ENCODE measurements at places on chromosomes 4 and X.

GRCh38 chrX:74171465-74171864 lies 132.5 kb upstream of the ZCCHC13 start:
- no peak for DNase-seq

GRCh38 chr4:1794809-1795298 lies 1.8 kb downstream of the FGFR3 start:
- DNase-seq: no peak

DNA sequence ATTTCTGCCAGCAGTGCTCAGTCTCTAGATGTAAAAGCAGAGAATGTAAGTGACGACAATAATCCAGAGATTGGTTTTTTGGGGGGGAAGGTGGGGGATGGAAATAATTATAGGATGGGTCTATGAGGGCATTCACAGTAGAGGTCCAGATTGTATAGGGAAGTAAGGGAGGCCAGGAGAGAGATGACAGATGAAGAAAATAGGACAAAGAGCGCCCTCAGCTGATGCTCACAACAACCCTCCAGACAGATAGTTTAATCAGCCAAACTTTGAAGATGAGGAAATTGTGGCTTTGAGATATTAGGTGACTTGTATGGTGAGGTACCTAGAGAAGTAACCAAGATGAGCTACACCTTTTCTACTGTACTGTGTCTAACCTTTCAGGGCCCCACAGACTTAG lies 137.9 kb downstream of the MAGEB17 start:
- DNase-seq: no peak

GRCh38 chrX:136598631-136599030 lies 49.3 kb upstream of the CD40LG start:
- DNase-seq: no peak

GRCh38 chrX:101925733-101926132 lies 6.1 kb downstream of the ZMAT1 start:
- no peak for DNase-seq

GRCh38 chr4:8215001-8215427 lies 15.9 kb downstream of the SH3TC1 start:
- no peak for DNase-seq

GRCh38 chr4:56245547-56246232 lies 141.6 kb downstream of the AASDH start:
- no peak for DNase-seq

DNA sequence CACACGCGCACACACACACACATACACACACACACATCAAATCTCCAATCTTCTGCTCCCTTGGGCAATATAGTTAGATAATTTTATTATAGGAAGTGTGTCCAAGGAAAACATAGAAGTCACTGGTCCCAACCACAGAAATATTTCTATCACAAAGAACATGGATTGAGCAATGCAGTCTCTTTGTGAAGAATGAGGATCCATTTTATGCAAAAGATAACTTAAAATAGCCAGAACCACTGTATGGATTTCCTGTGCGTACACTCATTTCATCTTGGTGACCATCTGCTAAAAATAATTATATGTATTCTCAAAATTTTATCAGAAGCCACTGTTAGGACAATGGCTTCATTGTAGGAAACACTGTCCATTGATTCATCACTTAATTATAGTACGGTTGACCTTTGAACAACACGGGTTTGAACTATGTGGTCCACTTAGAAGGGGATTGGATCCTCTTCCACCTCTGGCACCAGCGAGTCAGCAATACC lies 169.6 kb upstream of the MXRA5 start:
- DNase-seq: no peak

DNA sequence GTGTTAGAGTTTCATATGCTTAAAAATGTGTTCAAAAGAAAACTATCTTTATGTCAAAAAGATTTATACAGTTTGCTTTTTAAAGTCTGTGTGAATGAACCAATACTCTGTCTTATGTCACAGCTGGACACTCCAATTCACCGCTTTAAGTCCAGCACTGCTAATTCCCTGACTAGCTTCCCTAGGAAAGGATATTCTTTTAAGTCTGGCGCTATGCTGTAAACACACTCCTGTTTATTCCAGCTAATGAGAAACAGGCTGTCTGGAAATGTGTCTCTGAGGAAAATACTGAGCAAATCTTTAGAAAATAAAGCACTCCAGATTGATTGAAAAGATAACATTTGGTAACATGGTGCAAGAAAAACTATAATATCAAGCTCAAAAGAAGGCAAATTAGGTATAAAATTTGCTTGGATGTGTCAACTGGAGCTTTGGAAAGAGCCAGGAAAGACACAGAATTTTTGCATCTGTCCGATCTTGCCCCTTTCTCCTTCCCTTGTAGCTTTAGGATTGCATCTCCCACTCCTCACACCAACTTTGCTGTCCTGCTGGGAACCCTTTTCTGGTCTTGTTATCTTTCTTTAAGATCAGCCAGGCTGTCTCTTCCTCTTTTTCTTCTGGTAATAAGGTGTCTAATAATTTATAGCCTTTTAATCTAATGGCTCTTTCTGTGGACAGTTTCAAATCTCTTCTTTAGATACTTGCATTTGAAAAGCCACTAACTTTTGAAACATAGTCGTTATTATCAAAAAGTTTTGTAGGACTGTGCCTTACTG lies 40.9 kb upstream of the VEGFC start:
- no peak for DNase-seq

- no peak for DNase-seq
Observed at GRCh38 chrX:19372547-19373331, 29.0 kb downstream of the PDHA1 start.

DNA sequence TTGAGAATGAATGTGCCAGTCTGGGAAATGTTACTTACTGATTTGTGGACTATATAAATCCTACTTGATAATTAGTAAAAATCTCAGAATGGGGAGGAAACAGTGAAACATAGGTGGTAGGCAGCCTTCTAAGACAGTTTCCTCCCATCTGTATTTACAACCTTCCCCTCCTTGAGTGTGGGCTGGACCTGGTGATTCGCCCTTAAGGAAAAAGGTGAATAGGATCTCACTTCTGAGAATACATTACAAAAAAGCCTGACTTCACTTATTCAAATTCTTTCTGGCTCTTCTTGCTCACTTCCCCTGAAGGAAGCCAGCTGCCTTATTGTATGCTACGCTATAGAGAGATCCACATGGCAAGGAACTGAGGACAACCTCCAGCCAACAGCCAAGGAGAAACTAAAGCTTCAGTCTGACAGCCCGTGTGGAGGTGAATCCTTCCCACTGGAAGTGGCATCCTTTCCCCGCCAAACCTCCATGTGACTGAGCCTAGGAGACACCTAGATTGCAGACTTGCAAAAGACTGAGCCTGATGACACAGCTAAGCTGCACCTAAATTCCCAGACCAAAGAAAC lies 585.0 kb downstream of the STPG2 start:
- DNase-seq: no peak

- DNase-seq: no peak
Observed at GRCh38 chr4:185018834-185019455, 655 bp downstream of the HELT start.

- DNase-seq: no peak
Observed at GRCh38 chr4:184653650-184654049, 4.1 kb downstream of the PRIMPOL start.

DNA sequence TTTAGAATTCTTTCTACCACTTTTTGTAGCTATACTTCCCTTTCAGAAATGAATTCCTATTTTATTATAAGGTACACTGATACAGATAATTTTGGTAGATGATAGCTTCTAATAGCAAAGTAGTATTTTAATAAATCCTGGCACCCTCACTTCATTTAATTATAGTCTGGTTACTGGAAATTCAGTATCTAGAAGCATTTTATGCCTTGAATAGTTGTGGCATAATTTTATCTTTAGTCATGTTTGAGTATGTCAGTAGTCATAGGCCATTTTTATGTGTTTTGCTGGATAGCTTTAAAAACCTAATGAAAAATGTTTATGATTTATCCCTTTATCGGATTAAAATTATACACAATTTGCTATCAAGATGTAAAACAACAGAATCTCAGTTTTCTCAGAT lies 92.3 kb downstream of the DIAPH2 start:
- no peak for DNase-seq

DNA sequence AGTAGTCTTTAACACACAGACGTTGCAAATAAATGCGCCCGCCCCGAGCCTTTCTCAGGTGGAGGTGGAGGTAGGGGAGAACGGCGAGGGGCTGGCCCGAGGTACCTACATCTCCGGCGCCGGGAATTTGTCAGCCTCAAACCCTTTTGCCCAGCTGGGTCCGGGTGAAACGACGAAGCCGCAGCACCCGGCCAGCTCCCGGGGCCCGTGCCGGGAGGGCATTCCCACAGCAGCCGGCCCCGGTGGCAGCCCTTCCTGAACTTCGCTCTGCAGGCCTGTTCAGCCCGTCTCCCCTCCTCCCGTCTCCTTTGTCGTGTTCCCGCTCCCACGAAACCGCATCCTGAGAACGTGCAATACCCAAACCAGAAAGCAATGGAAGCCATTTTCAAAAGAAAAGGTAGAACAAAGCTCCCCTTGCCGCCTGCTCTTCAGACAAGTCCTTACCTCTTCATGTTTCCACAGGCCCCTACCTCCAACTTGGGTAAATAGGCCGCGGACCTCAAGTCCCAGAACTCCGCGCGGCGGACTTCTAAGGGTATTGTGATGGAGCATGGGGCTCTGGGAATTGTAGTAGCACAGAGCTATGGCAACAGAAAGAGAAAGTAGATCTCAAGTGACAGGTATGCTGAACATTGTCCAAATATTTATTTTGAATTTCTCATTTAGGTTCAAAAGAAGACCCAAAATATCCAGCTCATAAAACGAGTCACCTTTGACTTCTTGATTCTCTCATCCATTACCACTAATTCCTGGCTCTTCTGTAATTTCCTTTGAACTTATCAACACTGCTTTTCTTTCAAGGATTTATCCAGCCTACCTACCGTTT lies at the start of gene RBM41:
RBM41 (minus strand) TSS at position 501 of the 826 bp plus-strand sequence; CDS start at position 452, 49 bp downstream.
- DNase-seq: peak; percentile 65

GRCh38 chr4:29220761-29221160 lies 1499.4 kb upstream of the PCDH7 start:
- no peak for DNase-seq

- no peak for DNase-seq
Observed at GRCh38 chr4:172514801-172515200, 653.8 kb upstream of the GALNT7 start.

GRCh38 chrX:151391722-151392121 lies 5.3 kb upstream of the VMA21 start:
- DNase-seq: no peak

DNA sequence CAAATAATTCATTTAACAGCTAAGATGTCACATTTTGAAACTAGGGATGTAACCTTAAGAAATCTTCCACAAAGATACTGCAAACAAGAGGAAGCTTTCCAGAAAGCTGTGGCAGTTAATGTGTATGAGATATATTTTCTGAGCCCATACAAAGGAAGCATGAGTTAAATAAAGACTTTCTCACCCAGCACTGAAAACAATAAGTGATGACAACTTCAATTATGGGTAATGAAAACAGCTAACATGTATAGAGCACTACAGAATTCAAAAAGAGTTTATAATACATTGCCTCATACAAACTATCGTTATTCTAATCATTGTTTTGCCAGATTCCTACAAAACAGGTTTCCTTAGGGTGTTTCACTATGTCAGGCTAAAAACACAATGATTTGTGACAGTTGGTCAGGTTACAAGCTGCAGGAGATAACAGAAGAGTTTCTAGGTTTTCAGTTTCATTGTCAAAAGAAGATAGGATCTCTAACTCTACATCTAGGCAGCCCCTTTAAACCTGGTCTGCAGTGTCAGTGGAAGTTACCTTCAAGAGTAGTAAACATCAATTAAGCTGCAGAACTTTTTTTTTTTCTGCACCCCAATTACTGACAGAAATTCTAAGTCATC lies 618.1 kb upstream of the ADGRL3 start:
- DNase-seq: no peak

GRCh38 chrX:11185861-11186260 lies 74.7 kb downstream of the HCCS start:
- no peak for DNase-seq

DNA sequence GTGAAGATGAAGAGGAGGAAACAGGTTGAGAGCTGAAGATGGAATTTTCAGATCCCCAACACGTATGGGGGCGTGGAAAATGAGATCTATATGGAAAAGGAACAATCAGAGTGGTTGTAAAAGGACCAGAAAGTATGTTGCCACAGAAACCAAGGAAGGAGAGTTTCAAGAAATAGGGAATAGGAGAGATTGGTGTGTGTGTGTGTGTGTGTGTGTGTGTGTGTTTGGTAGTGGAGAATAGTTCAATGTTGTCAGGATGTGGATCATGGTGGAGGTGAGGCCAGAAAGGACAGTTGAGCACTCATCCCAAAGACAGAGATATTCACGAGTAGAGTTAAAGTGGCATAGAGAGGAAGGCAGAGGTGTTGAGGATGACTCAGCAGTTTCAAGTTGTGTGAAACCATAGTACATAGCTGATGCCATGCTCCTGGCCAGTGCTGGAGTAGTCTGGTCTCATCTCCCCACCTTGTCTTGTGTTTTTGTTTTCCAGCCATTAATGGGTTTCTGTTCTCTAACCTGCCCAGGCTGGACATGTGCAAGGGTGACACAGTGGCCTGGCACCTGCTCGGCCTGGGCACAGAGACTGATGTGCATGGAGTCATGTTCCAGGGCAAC lies 36.1 kb downstream of the HEPH start:
- no peak for DNase-seq

DNA sequence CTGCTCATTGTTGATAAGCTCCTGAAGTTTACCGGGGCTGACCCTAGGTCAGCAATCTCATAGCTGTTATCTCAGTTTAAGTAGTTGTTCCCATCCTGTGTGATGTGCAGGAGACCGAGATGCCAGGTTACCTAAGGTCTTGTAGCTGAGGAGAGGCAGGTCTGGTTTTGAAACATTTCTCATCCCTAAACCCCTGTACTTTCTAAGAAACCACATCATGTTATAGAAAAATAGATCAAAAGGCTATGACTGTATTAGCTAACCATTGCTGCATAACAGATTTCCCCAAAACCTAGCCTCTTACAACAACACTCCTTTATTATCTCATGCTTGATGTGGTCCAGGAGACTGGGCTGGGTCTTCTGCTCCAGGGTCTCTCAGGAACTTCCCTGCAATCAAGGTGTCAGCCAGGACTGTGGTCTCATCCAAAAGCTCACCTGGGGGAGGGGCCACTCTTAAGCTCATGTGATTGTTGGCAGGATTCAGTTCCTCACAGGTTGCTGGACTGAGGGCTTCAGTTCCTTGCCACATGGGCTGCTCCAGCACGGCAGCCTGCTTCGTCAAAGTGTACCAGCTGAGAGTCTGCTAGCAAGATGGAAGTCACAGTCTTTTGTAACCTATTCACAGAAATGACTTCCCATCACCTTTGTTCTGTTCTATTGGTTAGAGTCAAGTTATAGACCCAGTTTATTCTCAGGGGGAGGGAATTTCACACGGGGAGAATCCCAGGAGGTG lies 60.9 kb upstream of the CLCN4 start:
- DNase-seq: no peak

DNA sequence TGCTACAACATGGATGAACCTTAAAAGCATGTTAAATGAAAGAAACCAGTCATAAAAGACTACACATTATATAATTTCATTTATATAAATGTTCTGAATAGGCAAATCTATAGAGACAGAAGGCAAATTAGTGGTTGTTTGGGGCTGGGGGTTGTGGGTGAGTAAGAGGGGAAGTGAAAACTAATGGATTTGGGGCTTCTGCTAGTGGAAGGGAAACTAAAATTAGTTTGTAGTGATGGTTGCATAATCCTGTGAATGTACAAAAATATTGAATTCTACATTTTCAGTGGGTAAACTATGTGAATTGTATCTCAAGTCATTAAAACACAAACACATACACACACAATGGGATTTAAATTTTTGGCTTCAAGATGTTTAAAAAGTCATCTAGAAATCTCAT lies 25.4 kb upstream of the LIMCH1 start:
- DNase-seq: peak; percentile 78

- no peak for DNase-seq
Observed at GRCh38 chr4:38189445-38189844, 229.2 kb downstream of the PTTG2 start.

All from inflammatory macrophage treated with lipopolysaccharide for 1 hour (primary cell).